Astrocyte (in vitro differentiated cells and primary cell): ENCODE measurements at places on chromosomes 11 and 22. TPM values are rescaled to one million over a fixed set of nuclear protein-coding genes. Genes with fewer than 3 reads are reported as not detected.

Gene TMPRSS6
- not detected in 2 replicates for total RNA-seq

Gene TMEM191C
- 2.8 and 3.4 TPM in 2 replicates for total RNA-seq

Gene MAML2
- total RNA-seq: 27.1 and 27.4 TPM in 2 replicates

Gene KRTAP5-1
- not detected in 2 replicates for total RNA-seq

Gene GGTLC2
- not detected in 2 replicates for total RNA-seq

- no peaks in the 10 kb centered on the region for H3K27me3 ChIP-seq
- H3K36me3 ChIP-seq: no peaks in the 10 kb centered on the region
- no peaks in the 10 kb centered on the region for H3K4me1 ChIP-seq
- no peak for DNase-seq
- no peak overlapping the region for H3K27ac ChIP-seq
Measured at GRCh38 chr22:22450343-22450839, 58.2 kb downstream of the ZNF280B start.

DNA sequence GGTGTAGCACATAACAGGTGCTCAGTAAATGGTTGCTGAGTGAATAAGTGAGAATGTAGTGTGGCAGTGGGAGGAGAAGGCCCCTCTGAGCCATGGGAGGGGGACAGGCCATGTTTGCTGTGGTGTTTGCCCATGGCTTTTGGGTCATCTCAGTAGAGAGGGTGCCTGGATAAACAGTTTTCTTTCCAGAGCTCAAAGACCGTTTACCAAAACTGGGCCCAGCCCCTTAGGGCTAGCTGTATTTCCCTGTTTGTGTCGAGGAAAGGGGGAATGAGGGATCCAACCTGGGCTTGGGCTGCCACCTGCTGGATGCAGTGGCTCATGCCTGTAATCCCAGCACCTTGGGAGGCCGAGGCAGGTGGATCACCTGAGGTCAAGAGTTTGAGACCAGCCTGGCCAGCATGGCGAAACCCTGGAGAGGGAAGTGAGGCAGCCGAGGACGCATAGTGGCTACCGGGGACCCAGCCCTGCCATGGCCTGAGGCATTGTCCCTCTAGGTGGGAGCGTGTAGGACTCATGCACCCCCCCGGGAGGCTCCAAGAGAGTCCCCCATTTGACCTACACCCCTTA lies 8.7 kb upstream of the LTO1 start:
- no peak overlapping the region for H3K27ac ChIP-seq
- H3K36me3 ChIP-seq: no peaks in the 10 kb centered on the region
- H3K27me3 ChIP-seq: no peaks in the 10 kb centered on the region

DNA sequence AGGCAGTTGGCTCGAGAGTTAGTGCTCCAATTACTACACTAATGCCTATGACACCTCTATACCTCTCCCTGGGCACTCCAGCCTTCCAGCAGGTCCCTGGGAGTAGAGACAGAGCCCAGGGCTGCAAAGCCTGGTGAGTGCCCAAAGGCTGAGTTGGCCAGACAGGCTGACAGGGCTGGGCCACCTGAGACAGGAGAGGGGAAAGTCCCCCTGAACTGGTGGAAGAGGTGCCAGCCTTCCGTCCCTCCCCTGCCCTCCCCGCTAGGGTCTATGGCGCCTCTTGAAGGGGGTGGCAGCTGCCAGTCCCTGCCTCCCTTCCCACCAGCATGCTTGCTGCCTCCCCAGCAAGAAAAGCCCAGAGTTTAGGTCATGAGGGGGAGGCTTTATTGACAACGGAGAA lies 3.0 kb downstream of the KCNJ11 start:
- peaks cover 21% of the 10 kb centered on the region for H3K4me1 ChIP-seq
- H3K27me3 ChIP-seq: peaks cover 9% of the 10 kb centered on the region
- H3K27ac ChIP-seq: no peak overlapping the region

DNA sequence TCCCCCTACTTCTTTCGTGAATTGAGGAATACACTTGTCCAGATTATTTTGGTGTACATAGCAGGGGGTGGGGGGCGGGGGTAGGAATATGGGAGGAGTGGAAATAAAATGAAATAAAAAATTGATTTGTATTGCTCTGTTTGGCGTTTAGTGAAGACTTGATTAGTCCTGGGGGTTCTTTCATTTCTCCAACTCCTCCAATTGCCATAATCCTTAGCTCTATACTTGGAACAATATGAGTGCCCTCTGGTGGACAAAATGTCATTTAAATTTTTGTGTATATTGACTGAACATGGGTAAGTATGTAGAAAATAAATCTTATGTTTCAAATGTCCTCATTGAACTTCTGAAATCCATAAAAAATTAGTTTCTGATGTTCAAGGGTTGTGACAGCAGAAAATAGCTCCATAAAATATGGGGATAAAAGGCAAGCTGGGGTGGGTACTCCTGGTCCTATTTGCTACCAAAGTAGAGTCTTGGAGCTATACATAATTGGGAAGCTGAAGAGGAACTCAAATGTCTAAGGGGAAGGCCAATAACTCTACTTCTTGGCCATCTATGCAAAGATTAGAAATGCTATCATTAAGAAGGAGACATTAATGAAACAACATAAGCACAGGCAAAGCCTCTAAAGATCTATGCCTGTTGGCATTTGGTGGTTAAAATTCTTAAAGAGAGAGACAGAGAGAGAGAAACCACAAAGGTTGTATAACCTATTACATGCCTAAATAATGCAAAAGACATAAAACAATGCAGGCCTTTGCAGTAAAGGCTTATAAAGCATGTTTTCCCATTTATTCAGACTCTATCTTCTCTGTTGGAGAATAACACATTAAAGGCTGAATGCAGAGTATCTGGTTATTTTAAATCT lies 421.6 kb downstream of the METTL15 start:
- no peak overlapping the region for H3K27ac ChIP-seq
- H3K36me3 ChIP-seq: no peaks in the 10 kb centered on the region

DNA sequence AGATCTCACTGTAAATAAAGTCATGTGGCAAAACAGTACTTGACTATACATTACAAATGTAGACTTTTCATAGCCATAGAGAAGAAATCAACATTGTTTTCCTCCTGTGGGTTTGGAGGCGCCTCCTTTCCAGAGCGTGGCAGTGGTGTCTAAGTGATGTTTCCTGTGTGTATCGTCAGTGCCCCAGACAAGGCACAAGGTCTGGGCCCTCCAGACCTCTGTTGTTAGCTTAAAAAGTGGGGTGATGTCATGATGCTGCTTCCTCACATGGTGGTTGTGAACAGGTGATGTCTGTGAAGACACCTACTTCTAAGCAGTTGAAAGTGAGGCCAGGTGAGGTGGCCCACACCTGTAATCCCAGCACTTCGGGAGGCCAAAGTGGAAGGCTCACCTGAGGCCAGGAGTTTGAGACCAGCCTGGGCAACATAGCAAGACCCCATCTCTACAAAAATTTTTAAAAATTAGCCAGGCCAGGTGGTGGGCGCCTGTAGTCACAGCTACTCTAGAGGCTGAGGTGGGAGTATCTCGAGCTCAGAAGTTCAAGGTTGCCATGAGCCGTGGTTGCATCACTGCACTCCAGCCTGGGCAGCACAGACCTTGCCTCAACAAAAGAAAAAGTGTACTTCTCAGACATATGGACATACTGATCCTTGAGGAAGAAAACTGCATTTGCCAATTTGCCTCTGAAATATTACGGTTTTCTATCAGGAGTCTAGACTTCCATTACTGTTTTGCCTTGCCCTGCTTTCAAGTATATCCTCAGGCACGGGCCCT lies 15.7 kb downstream of the NUP50 start:
- H3K4me3 ChIP-seq: no peak overlapping the region
- H3K4me1 ChIP-seq: no peaks in the 10 kb centered on the region
- no peak overlapping the region for H3K27ac ChIP-seq
- peaks cover 41% of the 10 kb centered on the region for H3K36me3 ChIP-seq
- DNase-seq: no peak
- H3K27me3 ChIP-seq: no peaks in the 10 kb centered on the region

GRCh38 chr22:46051646-46052045 lies 74.7 kb upstream of the WNT7B start:
- no peak for DNase-seq
- peaks cover 41% of the 10 kb centered on the region for H3K4me1 ChIP-seq
- H3K4me3 ChIP-seq: no peak overlapping the region
- H3K27me3 ChIP-seq: no peaks in the 10 kb centered on the region

- DNase-seq: no peak
- no peak overlapping the region for H3K4me3 ChIP-seq
- no peaks in the 10 kb centered on the region for H3K36me3 ChIP-seq
- H3K4me1 ChIP-seq: peaks cover 3% of the 10 kb centered on the region
- H3K27ac ChIP-seq: no peak overlapping the region
- no peaks in the 10 kb centered on the region for H3K27me3 ChIP-seq
Measured at GRCh38 chr11:36022882-36023281, 79.0 kb downstream of the LDLRAD3 start.

DNA sequence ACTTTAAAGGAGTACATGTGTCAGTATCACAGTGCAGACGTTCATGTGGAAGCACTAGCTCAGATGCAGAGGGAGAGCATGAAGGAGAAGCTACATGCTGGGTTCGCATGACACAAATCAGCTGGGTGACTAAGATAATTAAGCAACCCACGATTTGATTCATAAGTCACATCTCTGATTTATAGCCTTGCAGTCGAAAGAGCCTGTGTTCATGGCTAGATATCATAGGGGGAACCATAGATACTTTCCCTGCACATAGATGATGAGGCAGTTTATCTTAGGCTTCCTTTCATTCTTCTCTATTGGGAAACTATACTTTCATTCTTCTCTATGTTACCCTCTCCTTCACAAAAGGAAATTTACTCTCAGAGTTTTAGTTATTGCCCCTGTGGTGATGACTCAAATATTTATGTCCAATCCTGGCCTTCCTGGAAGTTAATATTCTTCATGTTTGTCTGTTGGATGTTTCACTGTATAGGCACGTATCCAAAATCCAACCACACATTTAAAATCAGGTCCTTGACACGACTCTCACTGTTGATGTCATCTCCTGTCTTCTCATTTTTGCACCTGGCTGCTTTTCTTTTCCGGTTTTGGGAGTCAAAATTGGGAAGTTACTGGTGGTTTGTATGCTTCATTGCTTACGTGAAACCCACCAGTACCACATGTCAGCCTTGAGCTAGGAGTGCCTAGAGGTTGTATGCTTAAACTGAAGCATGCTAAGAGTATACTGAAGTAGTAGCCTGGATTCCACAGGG lies 56.3 kb upstream of the SLC5A12 start:
- H3K27ac ChIP-seq: peak overlapping the region; percentile 11
- DNase-seq: peak; percentile 90
- no peaks in the 10 kb centered on the region for H3K27me3 ChIP-seq
- no peak overlapping the region for H3K4me3 ChIP-seq
- H3K4me1 ChIP-seq: peaks cover 4% of the 10 kb centered on the region

DNA sequence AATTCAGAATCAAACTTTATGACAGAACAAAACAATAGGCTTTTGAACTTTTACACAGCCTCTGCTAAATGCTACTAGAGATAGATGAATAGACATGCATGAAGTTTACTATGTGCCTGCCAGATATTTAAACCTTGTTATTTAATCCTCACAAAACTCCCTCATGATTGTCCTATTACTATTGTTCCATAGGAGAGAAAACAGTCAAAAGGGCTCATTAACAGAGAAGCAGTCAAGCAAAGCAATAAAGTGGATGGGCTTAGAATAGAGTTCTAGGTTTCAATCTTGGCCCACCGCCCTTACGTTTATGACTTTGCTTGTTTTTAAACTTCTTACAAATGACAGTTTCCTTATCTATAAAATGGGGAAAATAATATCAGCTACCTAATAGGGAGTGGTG lies 12.9 kb downstream of the CWC15 start:
- no peak for DNase-seq
- H3K27ac ChIP-seq: no peak overlapping the region
- H3K4me1 ChIP-seq: no peaks in the 10 kb centered on the region

DNA sequence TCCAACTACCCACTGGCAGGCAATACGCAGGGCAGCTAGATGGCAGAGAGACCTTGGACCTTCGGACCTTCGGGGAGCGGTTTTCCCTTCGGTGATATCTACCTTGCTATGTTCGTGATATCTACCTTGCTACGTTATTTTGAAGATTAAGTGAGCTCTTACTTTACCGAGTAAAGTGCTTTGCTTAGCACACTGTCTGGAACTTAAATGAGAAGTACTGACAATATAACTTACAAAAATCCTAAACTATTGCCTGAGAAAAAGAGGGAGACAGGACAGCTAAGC lies 1.0 kb upstream of the PRDM10 start:
- peak overlapping the region; percentile 100 for H3K27ac ChIP-seq
- peaks cover 12% of the 10 kb centered on the region for H3K4me1 ChIP-seq
- H3K4me3 ChIP-seq: peak overlapping the region; percentile 77

- DNase-seq: no peak
- no peak overlapping the region for H3K4me3 ChIP-seq
- H3K4me1 ChIP-seq: no peaks in the 10 kb centered on the region
- H3K27me3 ChIP-seq: no peaks in the 10 kb centered on the region
- H3K27ac ChIP-seq: no peak overlapping the region
- no peaks in the 10 kb centered on the region for H3K36me3 ChIP-seq
Measured at GRCh38 chr11:124108156-124108555, 7.1 kb upstream of the VWA5A start.

- peaks cover 6% of the 10 kb centered on the region for H3K4me1 ChIP-seq
- no peaks in the 10 kb centered on the region for H3K36me3 ChIP-seq
- no peak for DNase-seq
- H3K27me3 ChIP-seq: no peaks in the 10 kb centered on the region
Measured at GRCh38 chr11:47378010-47378835, at the start of gene SPI1. TSS of gene SPI1 (minus strand) at chr11:47378547. CDS start at chr11:47378353, 194 bp downstream.

- DNase-seq: no peak
- H3K4me3 ChIP-seq: no peak overlapping the region
- peak overlapping the region; percentile 5 for H3K27ac ChIP-seq
- H3K27me3 ChIP-seq: no peaks in the 10 kb centered on the region
- no peaks in the 10 kb centered on the region for H3K36me3 ChIP-seq
- H3K4me1 ChIP-seq: peaks cover 41% of the 10 kb centered on the region
Measured at GRCh38 chr22:45966895-45967365, 10.0 kb downstream of the WNT7B start.

DNA sequence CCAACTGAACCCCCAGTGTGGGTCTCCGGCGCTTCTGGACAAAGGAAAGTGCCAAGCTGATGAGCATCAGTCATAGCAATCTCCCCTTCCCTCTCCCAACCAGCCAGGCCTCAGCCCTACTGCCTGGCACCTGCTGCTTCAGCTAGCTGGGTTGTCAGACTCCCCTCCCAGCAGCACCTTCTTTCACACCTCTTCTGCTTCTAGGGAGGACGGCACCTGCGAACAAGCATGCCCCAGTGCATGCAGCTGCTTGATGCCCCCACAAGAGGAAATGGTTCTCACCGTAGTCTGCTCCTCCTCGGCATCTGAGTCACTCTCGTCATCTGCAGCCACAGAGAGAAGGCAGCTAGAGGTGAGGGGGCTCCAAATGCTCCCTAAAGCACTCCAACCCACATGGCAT lies 25.4 kb downstream of the THOC5 start:
- H3K4me3 ChIP-seq: no peak overlapping the region
- no peak for DNase-seq
- no peaks in the 10 kb centered on the region for H3K4me1 ChIP-seq
- H3K36me3 ChIP-seq: peaks cover 69% of the 10 kb centered on the region
- H3K27ac ChIP-seq: no peak overlapping the region

- DNase-seq: no peak
- peaks cover 14% of the 10 kb centered on the region for H3K4me1 ChIP-seq
- no peak overlapping the region for H3K27ac ChIP-seq
- H3K4me3 ChIP-seq: no peak overlapping the region
- H3K36me3 ChIP-seq: no peaks in the 10 kb centered on the region
Measured at GRCh38 chr22:38276166-38276565, 3.4 kb upstream of the TMEM184B start.
